ENCODE measurements at places on chromosomes 6 and 20.

GRCh38 chr20:12173347-12174012 lies 255.8 kb downstream of the BTBD3 start:
- DNase-seq, result no peak

GRCh38 chr6:22680950-22681349 lies 111.6 kb downstream of the HDGFL1 start:
- no peak for DNase-seq

GRCh38 chr20:16955971-16956370 lies 207.8 kb downstream of the OTOR start:
- no peak for DNase-seq

GRCh38 chr6:13813026-13813425 lies 1.3 kb downstream of the MCUR1 start:
- DNase-seq, result no peak

DNA sequence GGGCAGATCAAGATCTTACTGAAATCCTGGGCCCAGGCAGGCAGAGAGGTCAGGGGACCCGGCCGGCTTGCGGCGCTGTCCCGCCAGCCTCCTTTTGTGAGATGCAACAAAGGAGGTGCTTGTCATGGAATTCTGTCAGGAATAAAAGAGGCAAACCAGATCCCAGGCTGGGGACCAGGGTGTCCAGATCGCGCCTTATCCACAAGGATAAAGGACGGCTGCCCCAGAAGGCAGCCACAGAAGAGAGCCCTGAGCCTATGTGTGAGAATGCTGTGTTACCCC lies 42.6 kb upstream of the CDH22 start:
- no peak for DNase-seq

DNA sequence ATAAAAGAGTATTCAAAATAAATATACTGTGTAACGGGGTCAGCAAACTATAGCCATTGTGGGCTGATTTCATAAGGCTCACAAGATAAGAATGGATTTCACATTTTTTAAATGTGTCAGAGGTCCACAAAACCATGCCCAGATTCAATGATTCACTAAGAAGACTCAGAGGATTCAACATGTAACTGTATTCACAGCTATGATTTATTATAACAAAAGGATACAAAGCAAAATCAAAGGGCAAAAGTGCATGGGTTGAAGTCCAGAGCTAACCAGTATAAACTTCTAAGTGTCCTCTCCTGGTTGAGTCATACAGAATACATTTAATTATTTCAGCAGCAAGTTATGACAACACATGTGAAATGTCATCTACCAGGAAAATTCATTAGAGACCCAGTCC lies 49.2 kb downstream of the TBC1D32 start:
- no peak for DNase-seq

DNA sequence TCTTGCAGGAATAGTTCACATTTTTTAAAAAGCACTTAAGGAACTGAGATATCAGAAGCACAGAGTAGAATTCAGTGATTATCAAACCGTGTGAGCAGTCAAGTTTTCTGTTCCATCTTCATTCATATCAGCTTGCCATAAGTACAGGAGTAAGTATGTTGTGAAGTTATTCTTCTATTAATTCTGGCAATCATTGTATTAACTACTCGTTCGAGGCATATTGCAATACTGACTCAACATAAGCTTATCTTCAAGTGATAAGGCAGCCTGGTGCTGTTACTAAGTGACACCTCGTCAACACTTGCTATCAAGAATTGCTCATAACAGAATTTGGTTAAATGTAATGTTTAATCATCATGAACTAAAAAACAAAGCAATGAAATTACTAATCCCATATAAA lies 75.7 kb upstream of the SNX9 start:
- DNase-seq, result no peak

DNA sequence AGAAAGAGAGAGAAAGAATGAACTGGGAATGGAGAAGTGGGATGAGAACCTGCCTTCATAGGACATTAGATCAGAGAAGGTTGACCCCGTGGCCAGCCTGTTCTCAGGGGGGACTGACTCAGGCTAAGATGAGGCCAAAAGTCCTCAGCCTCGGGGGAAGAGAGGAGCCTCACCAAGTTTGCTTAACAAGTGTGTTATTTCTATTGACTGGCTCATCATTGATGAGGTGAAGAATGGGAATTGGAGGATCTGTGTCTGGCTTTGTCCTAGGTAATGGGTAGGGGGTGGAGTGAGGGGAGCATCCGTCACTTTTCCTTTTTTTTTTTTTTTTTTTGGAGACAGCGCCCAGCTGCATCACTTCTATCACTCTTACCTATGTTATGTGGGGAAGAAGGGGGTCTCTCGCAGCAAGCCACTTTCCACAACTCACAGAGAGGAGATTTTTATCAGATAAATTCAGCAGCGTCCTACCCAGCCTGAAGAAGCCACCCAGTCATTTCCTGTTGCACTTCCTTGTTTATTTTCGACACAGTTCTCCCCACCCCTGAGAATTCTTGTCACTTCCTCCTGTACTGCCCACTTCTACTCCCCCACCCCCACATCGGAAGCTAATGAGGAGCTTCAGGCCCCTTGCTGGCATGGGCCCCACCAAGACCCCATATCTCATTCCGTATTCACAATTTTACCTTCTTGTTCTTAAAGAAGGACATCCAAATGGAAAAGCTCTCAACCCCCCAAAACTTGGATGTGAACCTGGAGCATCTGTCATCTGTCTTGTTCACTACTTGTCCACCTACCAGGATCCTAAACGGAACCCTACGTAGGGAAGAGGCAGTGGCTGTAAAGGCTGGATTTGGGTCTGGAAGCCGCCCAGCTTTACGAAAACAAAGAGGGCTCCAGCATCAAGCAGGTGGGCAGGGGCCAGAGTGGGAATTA lies 2.8 kb upstream of the RNASET2 start:
- no peak for DNase-seq

- no peak for DNase-seq
These were observed 127.3 kb upstream of the DTNBP1 start for GRCh38 chr6:15790116-15790515.

DNA sequence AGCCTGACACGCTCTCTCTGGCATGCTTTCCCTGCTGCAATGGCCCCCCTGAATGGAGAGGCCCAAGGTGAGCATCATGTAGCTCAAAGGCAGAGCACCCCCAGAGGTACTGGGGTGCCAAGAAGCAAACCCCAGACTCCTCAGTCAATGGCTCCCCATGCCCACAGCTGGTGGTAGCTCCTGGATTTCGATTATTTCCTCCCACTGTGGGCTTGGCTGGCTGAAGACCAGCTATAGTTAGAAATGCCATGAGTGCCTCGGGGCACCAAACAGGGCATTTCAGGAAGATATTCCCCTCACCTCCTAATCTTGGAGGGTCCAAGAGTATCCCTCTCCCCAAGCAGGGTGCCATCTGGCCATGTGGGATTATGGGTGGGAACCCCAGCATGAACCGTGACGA lies 16.8 kb downstream of the MAP1LC3A start:
- DNase-seq, result no peak

DNA sequence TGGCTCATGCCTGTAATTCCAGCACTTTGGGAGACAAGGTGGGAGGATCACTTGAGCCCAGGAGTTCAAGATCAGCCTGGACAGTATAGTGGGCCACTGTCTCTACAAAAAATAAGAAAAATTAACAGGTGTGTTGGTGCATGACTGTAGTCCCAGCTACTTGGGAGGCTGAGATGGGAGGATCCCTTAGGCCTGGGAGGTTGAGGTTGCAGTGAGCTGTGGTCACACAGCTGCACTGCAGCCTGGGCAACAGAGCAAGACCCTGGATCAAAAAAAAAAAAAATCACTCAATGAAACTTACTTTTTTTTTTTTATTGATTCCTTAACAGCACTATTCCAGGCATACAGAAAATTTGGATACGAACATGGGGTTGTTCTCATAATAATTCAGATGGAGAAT lies 14.0 kb downstream of the CDKAL1 start:
- no peak for DNase-seq

DNA sequence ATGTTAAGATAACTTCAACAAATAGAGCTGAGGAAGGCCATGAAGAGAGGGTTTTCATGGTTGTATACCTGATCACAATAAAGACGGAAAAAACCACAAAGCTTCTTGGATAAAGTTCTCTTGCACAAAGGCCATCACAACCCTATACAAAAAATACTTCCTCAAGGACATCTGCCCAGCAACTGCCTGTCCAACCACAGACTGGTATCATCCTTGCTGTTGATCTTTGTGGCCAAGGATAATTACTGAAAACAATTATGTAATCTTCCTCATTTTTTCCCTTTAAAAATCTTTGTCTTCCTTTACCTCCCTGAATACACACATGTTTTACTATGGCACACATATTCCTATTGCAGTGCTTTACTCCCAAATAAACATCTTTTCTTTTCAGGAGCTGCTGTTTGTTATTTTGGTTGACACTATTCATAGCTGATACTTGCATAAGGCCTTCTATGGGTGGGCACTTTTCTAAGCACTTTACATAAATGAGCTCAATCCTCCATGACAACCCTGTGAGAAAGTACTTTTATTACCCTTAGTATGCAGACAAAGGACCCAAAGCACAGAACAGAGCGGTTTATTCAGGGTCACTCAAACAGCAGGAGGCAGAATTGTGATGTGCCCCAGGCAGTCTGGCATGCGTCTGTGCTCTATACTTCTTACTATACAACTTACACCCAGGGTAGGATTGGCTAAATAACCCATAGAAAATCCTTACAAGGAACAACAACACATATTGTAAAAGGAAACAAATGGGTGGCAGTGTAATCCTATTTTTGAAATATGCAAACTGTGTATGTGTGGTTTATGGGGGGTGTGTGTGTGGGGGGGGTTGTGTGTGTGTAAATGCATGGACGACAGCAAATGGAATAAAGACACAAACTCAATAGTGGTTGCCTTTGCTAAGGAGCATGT lies 35.1 kb downstream of the SNRNP48 start:
- DNase-seq, result no peak

DNA sequence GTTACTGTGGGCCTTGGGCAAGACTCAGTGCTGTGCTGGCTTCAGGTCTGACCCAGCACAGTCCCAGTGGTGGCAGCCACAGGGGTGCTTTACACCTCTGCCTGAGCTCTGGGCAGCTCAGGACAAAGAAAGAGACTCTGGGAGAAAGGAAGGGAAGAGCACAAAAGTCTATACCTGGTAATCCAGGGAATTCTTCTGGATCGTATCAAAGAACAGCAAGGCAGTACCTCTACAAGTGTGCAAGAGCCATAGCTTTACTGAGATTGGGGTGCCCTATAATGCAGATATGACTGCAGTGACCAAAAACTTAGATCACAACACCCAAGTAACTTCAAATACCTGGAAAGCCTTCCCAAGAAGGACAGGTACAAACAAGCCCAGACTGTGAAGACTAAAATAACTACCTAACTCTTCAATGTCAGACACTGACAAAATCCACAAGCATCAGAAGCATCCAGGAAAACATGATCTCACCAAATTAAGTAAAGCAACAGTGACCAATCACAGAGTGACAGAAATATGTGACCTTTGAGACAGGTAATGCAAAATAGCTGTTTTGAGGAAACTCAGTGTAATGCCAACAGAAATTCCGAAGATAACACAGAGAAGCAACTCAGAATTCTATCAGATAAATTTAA lies 47.9 kb upstream of the LIN28B start:
- DNase-seq, result no peak

GRCh38 chr6:130796313-130796905 lies 30.8 kb upstream of the SMLR1 start:
- no peak for DNase-seq

GRCh38 chr20:3812259-3812681 lies 8.1 kb upstream of the AP5S1 start:
- no peak for DNase-seq

- no peak for DNase-seq
These were observed 79.9 kb downstream of the ATXN1 start for GRCh38 chr6:16681260-16681873.

DNA sequence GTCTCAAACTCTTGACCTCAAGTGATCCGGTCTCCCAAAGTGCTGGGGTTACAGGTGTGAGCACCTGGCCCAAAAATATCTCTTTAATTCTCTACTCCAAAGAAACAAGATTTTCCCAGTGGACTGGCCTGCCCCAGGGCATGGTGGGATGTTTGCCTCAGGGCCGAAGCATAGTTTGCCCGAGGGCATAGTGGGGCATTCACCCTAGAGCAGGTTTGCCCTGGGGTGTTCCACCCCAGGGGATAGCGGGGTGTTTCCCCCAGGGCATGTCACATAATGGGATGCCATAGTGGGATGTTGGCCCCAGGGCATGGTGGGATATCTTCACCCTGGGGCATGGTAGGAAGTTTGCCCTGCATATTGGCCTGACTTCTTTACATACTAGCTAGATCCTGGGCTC lies 97.2 kb downstream of the VEGFA start:
- DNase-seq, result no peak

DNA sequence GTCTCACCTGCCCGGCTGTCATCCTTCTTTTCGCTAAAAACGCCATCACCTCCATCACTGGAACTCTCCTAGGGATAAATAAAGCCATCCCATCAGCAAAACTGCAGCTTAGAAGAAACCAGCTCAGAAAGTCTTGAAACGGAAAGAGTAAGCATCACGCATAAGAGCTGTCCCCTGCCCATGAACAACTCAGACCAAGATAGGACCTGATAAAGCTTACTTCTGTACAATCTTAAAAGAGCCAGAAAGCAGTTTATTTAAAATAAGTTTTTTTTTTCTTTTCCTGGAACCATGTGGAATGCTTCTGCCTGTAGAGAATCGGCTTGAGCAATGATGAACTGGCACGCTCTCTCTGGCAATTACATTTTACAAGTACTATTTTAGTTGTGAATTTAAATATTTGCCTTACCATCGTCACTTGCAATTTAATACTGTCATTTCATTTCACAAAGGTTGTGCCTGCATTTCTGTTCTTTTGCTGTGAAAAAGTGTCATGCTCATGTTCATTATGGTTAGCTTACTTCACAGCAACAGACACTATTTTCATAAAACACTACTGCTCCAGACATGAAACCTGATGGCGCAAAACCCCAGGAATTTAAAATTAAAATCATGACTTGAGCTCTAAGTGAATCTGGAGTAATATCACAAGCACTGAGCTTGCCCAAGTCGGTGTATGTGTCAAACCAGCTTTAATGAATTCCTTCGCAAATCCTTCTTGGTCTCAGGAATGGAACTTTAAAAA lies 59.6 kb upstream of the EMILIN3 start:
- no peak for DNase-seq

DNA sequence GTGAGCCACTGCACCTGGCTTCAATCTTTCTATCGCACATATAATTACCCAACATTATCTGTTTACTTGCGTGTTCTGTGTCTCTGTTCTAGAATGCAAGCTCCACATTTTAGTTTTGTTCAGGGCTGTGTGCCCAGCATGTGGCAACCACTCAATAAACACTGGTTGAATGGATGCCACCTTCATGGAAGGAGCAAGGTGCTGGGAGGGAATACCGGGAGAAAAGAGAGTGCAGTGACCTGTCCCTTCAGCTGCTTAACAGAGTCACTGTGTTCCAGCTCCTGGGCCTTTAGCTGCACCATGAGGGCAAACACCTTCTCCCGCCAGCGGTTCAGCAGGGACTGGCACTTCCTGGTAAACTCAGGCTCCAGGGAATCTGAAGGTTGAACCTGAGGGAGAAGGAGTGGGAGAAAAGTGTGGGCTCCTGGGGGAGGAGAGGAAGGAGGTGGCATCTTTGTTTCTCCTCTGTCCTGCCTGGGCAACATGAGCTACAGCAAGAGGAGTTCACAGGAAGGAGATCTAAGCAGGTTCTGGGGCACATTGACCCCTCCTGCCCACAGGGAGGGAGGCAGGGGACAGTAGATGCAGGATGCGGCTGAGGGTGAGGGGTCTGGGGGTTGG lies 7.7 kb downstream of the CCHCR1 start:
- DNase-seq, result no peak

- DNase-seq, result no peak
These were observed 241.3 kb downstream of the KCNQ5 start for GRCh38 chr6:72863131-72863530.

- DNase-seq, result no peak
These were observed 25.6 kb upstream of the CHMP4B start for GRCh38 chr20:33785503-33785902.

Measured in activated CD8-positive, alpha-beta memory T cell treated with anti-CD3 and anti-CD28 coated beads for 1 hour (primary cell).